GM23248 (cell line): ENCODE measurements at places on chromosomes 6 and 20.

DNA sequence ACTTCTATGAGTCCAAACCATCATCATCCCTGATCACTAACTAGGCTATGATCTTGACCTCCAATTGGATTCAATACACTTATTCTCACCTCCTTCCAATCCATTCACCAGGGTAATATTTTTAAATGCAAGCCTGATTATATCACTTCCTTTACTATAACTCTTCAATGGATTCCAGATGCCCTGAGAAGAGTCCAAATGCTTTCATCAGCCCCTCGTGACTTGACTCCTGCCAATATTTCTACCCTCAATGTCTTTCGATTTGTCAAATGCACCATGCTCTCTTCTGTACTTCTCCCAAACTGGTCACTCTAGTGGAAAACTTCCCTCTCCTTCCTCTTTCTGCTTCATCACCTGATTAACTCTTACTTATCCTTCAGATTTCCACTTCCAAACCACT is 70.8 kb downstream of the CD164 start:
- DNase-seq = peak; percentile 44

DNA sequence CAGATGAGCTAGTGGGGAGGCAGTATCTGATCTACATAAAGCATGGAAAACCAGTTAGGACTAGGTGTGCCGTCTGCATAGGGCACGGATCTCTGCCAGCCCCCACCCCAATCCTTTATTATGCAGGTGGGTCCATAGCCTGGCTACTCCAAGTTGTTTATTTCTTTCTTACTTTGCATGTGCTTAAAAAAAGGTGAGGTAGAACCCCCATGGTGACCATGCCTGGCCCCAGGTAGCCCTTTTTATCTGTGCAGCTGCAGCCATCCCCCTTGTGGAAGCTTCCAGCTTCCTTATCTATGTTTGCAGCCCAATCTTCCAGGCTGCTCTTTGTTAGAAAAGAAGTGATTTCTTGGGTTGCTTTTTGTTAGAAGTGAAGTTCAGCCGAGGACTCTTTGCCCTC is 9.0 kb upstream of the TREM2 start:
- no peak for DNase-seq

- peak; percentile 9 for DNase-seq
Measured at GRCh38 chr6:38110481-38110971, 291.0 kb downstream of the ZFAND3 start.

GRCh38 chr6:83417880-83418663 is 12.8 kb downstream of the ME1 start:
- DNase-seq = peak; percentile 67

GRCh38 chr6:161906571-161906970 is 632.7 kb upstream of the AGPAT4 start:
- DNase-seq = no peak
